Activated CD4-positive, CD25-positive, alpha-beta regulatory T cell (primary cell): ENCODE measurements at places on chromosomes 1 and 21.

GRCh38 chr1:107557095-107557494, 407.9 kb downstream of the VAV3 start:
- no peak for DNase-seq

- DNase-seq: peak; percentile 2
These were observed 133.4 kb downstream of the PLPPR5 start for GRCh38 chr1:98870959-98871903.

- no peak for DNase-seq
These were observed 13.6 kb upstream of the AGMAT start for GRCh38 chr1:15598436-15598835.

- DNase-seq: no peak
These were observed 769 bp downstream of the NTPCR start for GRCh38 chr1:232951180-232951579.

GRCh38 chr21:27268290-27268689, 301.4 kb upstream of the ADAMTS5 start:
- no peak for DNase-seq

DNA sequence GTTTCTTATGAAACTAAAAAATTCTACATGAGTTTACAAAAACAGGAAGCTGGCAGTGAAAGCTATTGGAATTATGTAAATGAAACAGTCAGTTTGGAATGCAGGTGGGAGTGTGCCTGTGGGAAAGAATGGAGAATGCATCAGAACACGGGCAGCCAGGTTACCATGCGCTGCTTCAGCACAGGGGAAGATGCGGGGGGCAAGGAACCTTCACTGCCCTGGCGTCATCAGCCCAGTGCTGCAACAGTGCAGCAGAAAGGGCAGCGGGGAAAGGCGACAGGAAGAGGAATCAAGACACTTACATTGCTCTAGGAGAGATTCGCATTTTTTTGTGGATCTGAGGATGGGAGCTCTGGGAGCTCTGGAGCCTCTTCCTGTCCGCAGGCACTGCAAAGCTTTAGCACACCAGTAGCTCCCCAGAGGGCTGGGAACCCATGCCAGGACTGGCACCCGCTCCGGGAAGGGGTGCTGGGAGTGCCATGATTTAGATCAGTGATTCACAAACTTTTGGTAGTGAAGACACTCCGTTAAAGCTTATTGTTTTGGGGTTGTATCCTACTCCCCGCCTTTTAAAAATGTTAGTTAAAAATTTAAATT, 64.1 kb upstream of the WDR26 start:
- no peak for DNase-seq
